CD4-positive, alpha-beta T cell treated with Interleukin-6 at 100 ng/mL for 8 hours (primary cell): ENCODE measurements at places on chromosomes 3 and 15.

DNA sequence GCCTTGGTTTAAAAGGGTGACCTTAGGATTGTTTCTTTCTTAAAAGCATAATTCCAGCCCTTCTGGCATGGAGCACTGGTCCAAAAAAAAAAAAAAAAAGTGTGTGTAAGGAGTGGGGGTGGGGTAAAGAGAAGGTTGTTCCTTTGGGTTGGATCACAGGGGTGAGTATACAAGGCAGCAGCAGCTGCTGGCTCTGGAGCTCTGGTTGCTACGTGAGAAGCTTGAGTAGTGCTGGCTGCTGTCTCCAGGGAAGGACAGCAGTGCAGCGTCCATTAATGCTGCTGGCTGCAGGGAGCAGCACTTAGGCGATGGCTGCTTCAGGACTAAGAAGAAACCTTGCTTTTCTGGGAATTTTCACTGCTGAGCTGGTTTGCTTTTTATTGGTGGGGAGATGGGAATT is 2.3 kb downstream of the SETD5 start:
- peak; percentile 2 for DNase-seq

DNA sequence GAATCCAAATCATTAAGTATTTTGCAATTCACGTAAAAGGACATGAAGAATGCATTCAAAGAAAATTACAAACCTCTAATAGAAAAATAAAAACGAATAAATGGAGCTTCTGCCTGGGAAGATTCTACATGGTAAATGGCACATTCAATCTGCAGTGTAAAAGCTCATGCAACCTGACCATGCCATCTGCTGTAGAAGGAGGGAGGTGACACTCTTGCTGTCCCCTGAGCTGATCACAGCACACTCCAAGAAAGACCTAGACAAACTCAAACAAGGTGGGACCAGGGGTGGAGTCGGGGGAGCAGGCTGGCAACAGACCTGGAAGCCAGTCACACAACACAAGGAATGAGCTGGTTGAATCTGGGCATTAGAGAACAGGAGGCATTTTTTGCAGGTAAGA is 101.8 kb downstream of the BDH1 start:
- DNase-seq = peak; percentile 22

DNA sequence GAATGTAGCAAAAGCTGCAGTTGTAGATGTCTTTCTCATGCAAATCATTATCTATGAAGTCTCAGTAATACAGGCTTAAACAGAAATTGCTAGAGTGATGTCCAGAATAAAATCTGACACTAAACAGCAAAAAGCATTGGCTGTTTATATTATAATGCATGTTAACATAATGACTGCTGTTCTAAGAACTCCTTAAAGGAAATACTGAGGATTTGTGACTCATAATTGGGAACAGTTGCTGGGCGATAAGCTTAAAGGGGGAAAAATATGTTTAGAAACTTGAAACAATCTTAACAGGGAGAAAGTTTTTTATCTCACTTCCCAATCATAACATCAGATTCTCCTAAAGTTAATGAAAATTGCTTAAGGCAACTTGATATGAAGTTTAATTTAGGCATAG is 17.5 kb downstream of the TIPARP start:
- DNase-seq = no peak

GRCh38 chr3:40465111-40465407 is 7.9 kb downstream of the RPL14 start:
- no peak for DNase-seq

GRCh38 chr3:197522881-197523441 is 32.8 kb downstream of the BDH1 start:
- DNase-seq = no peak

DNA sequence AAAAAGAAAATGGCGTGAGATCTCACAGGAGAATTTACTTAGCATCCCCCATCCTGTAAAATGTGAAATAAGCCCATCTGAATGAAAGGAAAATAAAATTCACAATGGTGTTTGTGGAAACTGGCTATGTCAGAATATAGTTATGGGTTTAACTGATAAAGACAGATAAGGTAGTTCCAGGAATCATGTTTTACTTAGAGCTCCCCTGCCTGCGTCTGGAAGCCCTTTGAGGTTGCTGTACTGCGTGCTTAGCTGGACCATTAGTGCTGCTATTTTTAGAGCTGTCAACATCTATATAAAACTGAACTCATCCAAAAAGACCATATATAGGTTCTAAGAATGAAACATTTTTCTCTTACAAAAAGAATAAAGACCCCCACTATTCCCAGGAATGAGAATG is 130.8 kb downstream of the LSAMP start:
- DNase-seq = no peak

- peak; percentile 15 for DNase-seq
Observed at GRCh38 chr3:129121016-129121791, 400 bp downstream of the RAB43 start.

GRCh38 chr15:43879386-43880355 is 52.9 kb downstream of the WDR76 start:
- no peak for DNase-seq

DNA sequence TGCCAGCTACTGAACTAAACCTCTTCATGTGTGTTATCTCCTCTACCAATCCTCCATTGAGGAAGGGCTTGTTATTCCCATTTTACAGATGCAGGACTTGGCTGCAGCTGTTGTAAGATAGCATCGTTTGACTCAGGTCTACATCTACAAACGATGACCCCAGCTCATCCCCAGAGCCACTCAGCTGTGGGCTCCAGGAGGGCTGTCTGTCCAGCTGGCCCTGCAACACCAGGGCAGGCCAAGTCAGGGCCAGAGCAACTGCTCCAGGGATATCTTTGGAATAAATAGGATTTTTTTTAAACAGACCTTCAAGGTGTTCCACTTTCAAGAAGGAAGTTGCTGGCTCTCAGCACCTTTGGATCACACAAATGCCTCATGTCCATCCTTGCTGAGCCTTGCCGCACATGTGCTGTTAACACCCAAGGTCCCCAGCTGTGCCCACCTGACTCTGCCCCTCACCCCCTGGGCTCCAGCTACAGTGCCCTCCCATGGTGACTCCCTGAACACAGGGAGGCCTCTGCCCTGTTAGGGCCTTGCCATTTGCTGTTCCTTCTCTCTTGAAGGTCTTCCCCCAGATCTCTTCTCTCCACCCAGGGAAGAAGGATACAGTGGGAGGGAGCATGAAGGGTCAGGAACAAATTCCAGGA is 31.0 kb downstream of the ALDH1L1 start:
- DNase-seq = no peak

DNA sequence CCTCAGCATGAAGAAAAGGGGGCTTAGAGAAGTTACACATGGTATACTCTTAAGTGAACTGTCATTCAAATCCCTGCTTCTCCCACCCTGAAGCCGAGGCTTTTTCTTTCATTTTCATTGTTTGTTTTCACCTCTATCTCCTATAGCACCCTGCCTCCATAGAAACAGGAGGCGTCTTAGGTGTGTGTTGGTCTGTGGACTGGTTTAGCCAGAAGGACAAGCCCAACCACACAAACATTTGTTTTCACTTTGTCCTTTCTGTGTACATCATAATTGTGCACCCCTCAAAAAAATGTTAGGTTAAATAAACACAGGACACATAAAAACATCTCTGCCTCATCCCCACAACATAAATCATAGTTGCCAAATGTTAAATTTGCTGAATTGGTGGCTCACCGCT is 73.3 kb upstream of the UBE2E2 start:
- no peak for DNase-seq

GRCh38 chr3:97871186-97871585 is 49.4 kb downstream of the CRYBG3 start:
- DNase-seq = no peak

- no peak for DNase-seq
Observed at GRCh38 chr3:17852217-17852616, 109.8 kb upstream of the TBC1D5 start.

DNA sequence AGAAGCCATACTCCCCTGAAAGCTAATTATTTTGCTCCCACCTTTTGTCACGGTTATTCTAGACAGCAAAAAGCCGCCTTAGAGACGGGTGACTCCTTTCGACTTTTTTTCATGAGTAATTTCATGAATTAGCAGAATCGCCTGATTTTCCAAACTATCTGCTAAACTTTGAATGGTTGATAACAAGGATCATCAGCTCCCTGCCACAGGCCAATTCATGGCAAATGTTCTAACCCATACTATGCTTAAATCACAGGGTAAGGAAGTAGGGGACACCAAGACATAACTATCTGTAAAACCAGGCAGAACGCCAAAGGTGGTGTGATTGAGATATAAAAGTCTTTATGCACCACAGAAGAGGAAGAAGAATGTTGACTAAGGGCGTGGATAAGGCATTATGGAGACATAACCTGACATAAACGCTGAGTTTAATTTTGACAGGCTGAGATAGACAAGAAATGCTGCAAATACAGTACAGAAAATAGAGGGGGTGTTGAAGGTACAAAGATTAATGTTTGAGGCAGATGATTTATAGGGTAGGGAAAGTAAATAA is 891 bp upstream of the DMXL2 start:
- no peak for DNase-seq

DNA sequence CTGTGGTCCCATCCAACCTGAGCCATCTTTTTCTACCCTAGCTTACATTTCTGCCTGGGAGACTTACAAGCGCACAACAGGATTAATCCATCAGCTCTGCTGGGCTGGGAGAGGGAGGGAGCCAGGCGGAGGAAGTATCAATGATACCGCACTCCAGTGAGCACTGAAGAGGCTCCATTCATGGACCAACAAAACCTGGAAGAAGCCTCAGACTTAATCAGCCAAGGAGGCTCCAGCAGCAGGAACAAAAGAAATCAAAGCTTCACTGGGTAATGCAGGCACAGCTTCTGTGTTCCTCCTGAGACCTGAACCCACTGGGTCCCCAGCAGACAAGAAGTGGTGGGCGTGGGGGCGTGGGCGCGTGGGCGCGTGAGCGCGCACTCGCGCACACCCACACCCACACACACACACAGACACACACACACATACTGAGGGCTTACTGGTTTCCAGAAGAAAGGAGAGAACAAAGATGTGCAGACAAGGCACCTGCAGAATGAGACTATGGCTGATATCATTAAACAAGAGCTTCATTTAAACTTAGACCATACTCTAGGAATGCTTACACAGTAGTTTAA is 87.0 kb upstream of the BOC start:
- DNase-seq = no peak

DNA sequence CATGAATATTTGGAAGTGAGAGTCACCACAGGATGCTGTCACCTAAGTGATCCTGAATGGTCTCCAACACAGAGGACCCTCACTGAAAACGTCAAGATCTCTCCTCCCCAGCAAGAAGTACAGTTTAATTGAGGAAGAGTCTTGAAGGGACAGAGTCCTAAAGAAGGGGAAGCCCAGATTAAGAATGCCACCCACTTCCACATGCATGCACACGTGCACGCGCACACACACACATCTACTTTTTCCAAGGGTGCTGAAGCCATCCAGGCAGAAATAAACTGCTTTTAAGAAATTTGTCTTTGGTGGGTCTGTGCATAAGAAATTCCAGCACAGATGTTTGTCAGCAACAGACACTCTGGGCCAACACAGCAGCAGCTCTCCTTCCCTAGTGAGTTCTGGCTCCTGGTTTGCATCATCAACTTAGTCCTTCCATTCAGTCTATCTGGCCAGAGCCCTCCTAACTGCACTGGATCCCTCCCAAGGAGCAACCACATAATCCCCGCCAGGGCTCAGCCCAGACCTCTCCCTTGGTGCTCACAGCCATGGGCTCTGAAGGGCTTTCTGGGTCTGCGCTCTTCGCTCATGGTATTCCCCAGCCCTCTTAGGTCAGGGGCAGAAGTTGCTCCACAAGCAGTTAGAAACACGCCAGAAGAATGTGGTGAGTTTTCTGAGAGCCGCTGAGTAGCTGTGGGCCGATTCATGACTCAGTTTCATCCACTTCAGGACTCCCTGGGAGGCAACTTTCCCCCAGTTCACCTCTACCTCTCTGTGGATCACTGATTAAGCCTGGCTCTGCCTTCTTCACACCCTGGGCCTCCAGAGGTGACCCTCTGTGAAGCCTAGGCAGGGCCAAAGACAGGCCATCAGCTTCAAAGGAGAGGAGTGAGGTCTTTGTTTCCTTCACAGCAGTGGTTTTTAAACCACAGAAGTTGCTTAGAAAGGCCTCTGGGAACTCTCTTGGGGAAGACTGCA is 132.6 kb upstream of the LIPC start:
- no peak for DNase-seq

- DNase-seq = no peak
Observed at GRCh38 chr15:74988007-74988800, 7.2 kb upstream of the SCAMP5 start.

DNA sequence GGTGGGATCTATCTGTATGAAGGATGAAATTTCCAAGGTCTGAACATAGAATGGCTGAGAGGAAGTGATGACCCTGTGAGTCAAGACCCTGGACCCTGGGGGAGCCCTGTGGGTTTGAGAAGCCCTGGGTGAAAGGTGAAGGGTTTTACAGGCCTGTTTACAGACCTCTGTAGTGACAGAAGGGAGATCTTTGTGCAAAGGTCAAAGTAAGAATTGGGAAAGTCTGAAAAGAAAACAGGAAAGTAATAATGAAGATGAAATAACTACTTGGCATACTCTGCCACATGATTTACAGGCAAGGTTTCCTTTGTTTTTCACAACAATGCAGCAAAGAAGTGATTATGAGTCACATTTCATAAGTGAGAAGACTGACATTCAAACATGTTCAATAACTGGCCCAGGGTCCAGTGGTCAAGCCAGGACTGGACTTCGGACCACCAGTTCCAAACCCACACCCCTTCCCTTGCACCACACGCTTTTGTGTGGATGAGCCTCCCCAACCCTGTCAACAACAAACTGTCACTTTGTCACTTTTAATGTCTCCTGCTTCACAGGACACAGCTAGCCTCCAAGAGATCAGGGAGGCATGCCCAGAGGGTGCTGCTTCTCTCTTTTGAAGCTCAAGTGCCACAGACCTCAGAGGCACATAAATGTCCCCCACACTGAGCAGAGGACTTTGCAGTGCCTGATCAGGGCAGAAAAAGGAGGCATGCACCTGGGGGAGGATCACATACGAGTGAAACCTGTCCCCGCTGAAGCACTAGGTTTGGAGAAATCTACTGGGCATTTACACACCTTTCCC is 21.5 kb downstream of the CD86 start:
- no peak for DNase-seq

DNA sequence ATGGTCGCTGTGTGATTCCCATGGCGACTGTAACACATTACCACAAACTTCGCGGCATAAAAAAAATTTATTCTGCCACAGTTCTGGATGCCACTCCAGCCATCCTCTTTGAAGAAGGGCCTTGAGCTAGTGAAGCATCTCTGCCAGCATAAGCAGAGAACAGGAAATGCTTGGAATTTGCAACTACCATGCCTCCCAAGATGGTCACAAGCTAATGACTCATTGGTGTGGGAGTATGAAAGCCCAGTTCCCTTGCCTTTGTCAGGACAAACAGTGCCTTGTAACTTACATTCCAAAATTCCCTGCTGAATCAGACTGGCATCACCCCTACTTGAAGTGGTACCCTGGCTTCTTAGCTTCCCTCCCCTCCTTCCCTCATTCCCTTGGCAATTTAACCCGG is 129.7 kb downstream of the PROS1 start:
- no peak for DNase-seq

GRCh38 chr3:89275001-89275400 is 167.6 kb downstream of the EPHA3 start:
- no peak for DNase-seq

- DNase-seq = no peak
Observed at GRCh38 chr3:69929019-69929418, 70.5 kb upstream of the SAMMSON start.

GRCh38 chr3:27090275-27091041 is 278.7 kb downstream of the NEK10 start:
- no peak for DNase-seq

GRCh38 chr3:61574854-61575253 is 13.5 kb downstream of the PTPRG start:
- DNase-seq = no peak
